ENCODE measurements at places on chromosomes 1 and 21.

DNA sequence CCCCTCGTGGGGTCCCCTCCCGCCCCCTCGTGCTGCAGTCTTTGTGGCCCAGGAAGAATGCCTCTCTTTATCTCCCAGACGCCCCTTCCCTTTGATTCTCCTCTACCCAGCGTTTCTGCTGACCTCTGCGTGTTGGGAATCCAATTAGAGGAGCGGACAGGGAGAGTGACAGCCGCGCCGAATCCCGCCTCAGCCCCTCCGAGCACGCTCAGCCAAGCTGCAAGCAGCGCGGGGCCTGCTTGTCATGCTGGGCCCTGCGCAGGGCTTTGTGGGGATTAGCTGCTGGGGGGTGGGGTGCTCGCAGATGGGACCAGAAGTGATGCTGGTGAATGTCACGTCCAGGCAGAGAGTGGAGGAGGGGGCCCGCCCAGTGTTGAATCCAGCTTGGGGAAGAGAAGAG is 91.1 kb downstream of the EPHB2 start:
- DNase-seq, result no peak

GRCh38 chr1:24164004-24164403 is 21.1 kb upstream of the IL22RA1 start:
- DNase-seq, result no peak

- no peak for DNase-seq
Measured at GRCh38 chr1:39106801-39107327, 80.7 kb downstream of the NDUFS5 start.

DNA sequence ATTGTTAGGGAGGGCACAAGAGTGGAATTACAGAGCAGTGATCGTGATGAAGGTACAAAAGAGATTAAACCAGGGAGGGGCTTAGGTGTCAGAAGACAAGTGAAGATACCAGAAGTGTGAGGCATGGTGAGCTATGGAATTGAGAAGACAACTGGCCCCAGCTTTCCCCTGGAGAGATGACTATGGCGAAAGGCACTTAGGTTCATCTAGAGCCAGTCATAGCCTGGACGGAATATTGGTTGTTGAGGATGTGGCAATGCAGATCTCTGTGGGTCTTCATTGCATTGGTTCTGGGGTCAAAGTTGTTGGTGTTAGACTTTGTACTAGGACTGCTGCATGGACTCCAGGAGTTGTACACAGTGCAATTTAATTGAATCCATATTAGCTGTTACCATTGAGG is 115.7 kb downstream of the FASLG start:
- DNase-seq, result no peak

GRCh38 chr1:11291049-11291448 is 18.1 kb downstream of the UBIAD1 start:
- no peak for DNase-seq

DNA sequence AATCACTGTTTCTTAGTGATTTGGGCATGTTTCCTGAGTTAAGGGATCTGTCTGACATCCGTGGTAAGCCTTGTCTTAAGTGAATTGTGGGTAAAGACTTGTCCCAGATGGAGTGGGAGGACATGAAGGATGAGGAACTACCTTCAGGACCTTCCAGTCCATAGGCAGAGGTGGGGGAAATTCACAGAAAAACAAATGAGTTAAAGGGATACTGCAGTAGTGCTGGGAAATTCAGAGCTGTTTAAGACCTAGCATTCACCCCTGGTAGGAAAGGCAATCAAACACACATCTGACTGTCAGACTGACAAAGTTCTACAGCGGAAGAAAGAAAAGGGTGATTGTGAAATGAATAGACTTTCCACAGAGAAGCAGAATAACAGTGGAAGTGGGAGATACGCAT is 3.0 kb downstream of the GNAT2 start:
- DNase-seq, result no peak

GRCh38 chr1:30805304-30806003 is 47.9 kb upstream of the LAPTM5 start:
- no peak for DNase-seq

- no peak for DNase-seq
Measured at GRCh38 chr21:43829575-43830119, 35.4 kb upstream of the AGPAT3 start.

DNA sequence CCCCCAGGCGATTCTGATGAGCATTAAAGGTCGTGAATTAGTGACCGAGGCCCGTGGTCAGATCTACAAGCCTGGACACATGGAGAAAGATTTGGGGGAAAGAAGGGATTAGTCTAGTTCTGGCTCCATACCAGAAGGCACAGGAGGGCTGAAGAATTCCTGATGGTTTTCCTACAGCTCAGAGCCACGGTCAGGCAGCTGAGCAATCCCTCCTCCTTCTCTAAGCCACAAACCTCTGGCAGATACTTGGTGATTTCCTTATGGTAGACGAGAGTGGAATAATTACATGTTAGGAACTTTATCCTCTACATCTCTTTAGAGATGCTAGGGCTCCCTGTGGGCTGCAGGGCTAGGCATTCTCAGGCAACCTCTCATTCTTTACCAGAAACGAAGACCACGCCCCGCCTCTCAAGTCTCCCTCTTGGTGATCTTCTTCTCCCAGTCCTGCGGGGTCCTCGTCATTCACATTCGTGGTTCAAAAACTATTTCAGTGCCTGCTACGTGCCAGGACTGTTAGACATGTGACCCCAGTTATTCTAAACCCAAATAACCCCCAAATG is 20.5 kb upstream of the ZBTB18 start:
- no peak for DNase-seq

DNA sequence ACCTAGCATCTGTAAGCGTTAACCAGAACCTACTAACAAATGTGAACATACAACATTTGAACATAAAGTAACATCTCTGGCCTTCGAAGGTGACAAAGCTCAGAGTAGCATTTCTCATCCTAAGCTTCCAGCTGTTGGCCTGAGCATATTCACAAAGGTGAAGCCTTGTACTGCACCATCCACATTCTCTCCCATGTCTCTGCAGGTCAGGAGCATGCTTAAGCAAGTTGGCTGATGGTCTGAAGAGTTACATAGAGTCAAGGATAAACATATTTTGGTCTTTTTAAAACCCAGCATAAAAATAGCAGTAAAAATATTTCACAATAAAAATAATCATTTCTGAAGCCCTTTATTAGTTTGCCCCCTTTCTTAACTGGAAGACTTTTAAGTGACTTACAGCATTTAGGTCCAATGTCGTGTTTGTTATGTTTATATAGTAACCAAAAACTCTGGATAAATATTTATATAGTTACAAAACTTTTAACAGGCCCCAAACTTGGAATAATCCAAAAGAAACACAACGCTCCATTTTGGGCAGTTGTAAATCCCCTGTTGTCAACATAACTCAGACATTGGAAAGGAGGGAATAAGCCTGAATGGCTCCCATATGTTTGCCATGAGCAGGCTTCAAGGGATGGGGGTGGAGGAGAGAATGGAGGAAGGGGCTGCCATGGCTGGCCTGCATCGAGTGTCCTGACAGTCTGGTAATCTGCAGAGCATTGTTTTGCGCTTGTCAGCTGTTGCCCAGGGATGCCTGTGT is 42.8 kb upstream of the ENAH start:
- no peak for DNase-seq
